Activated CD4-positive, alpha-beta T cell treated with anti-CD3 and anti-CD28 coated beads, Interleukin-2, amount 50 U/mL, for 24 hours (primary cell): ENCODE measurements at places on chromosomes 4 and X.
A peak's percentile ranks its signal among the peaks of the same experiment; 100 is the strongest.

- no peak for DNase-seq
Observed at GRCh38 chrX:13367950-13368349, 48.1 kb upstream of the ATXN3L start.

GRCh38 chrX:4182408-4182806 lies 469.0 kb upstream of the PRKX start:
- no peak for DNase-seq

- DNase-seq: no peak
Observed at GRCh38 chr4:139304920-139305319, 2.6 kb upstream of the NDUFC1 start.

DNA sequence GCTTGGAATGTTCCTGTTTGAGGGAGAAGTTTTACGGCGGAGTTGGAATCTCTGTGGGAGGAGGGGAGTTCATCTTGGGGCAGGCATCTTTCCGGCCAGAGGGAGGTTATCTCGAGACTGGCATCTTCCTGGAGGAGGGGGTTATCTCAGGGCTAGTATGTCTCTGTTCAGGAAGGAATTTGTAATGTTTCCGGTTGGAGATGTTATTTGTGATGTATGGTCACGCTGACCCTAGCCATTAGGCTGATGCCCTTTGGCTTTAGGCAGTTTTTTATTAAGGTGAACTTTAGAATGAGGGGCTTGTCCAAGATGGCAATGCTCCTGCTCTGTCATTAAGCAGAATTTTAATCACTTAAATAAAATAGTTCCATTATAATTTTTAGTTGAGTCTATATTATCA lies 449.7 kb downstream of the PCDH10 start:
- DNase-seq: no peak

GRCh38 chr4:139770361-139770760 lies 104.7 kb downstream of the MGST2 start:
- DNase-seq: no peak

- DNase-seq: no peak
Observed at GRCh38 chrX:38649674-38650647, 88.6 kb downstream of the TSPAN7 start.

GRCh38 chrX:135596495-135596894 lies 76.0 kb downstream of the INTS6L start:
- peak; percentile 17 for DNase-seq

- no peak for DNase-seq
Observed at GRCh38 chr4:111449657-111450056, 695.6 kb upstream of the FAM241A start.

- no peak for DNase-seq
Observed at GRCh38 chr4:125736057-125736456, 421.3 kb downstream of the FAT4 start.

GRCh38 chrX:21986596-21986995 lies 45.5 kb upstream of the PHEX start:
- DNase-seq: no peak

DNA sequence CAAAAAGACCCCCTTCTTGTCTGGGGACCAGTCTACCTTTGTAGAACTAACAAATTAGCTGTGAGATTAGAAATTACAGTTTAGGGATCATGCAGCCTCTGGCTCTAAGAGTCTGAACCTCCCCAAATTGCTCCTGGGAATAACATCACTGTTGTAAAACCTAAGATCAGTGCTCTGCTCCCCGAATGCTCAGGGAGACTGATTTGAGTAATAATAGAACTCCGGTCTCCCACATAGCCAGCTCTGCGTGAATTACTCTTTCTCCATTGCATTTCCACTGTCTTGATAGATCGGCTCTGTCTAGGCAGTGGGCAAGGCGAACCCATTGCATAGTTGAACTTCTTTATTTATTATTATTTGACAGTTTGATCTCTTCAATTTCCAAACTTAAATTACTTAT lies 160.8 kb upstream of the VCX3A start:
- no peak for DNase-seq

- DNase-seq: no peak
Observed at GRCh38 chr4:73885574-73886267, 16.5 kb downstream of the CXCL1 start.

DNA sequence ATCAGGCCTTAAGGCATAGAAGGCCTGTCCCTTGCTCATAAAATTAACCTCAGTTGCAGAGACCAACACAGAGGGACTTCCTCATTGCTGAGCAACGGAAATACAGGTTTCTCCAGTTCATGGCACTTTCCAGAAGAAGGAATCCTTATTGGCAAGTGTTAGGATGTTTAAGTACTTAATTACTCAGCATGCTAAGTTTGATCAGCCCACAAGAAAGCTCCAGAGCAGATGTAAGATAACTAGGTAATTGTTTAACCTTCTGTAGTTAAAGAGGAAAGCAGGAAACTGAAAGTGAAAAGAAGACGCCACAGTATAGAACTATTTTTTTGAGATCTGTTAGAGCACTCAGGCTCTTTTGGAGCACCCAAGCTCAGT lies 33.5 kb downstream of the SMS start:
- no peak for DNase-seq

DNA sequence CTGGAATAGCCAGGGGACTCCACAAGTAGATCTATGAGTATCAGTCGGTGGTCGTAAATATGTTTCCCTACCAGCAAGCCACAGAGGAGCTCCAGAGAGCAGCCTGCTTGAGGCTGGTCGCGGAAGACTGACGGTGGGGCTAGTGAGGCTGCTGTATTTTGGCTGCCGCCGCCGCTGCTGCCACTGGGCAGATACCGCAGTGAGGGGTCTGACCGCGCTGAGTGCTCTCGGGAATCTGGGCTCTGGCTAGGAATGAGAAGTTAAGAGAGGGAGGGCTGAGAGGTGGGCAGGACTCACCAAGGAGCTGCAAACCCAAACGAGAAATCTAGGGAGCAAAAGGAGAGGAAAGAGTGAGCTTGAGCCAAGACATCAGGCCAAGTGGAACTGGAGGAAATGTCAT lies at the start of gene EXOC1L:
Gene EXOC1L, plus strand, starts transcription at position 157 of the 400 bp plus-strand sequence. Its CDS starts 237 bp downstream, at position 394.
- peak; percentile 1 for DNase-seq

- no peak for DNase-seq
Observed at GRCh38 chr4:85587952-85588351, 113.0 kb downstream of the ARHGAP24 start.

DNA sequence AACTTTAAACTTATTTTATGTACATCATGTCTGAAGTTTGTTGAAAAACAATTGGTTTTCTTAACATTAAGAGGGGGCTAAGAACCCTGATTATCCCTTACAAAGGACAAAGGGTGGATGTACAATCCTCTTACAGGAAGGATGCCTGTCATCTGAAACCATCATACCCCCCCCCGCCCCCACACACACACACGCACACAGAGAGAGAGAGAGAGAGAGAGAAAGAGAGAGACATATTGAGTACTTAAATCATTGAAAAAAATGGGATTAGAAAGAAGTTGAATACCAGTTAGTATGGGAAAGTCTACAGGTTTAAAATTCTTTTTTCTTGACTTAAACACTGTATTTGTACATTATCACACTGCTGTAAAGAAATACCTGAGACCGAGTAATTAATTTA lies 10.9 kb upstream of the PGM2 start:
- no peak for DNase-seq

- no peak for DNase-seq
Observed at GRCh38 chr4:11719879-11720278, 291.2 kb upstream of the HS3ST1 start.

DNA sequence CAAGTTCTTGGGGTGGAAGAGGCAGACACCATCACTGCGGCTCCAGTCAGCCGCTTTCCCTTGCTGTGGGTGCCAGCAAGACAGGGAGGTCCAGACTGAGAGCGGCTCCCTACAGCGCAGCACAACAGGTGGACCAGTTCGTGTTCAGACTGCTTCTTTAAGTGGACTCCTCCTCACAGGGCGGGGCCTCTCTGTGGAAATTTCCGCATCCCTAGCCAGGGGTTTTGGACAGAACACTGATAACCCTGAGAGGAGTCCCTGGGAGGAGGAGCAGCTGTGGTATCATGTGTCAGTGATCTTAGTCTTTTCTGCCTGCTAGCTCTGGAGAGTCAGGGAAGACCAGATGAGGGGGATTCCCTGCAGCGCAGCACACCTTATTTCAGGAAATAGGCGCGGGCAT lies 48.5 kb downstream of the MAGEC2 start:
- no peak for DNase-seq

DNA sequence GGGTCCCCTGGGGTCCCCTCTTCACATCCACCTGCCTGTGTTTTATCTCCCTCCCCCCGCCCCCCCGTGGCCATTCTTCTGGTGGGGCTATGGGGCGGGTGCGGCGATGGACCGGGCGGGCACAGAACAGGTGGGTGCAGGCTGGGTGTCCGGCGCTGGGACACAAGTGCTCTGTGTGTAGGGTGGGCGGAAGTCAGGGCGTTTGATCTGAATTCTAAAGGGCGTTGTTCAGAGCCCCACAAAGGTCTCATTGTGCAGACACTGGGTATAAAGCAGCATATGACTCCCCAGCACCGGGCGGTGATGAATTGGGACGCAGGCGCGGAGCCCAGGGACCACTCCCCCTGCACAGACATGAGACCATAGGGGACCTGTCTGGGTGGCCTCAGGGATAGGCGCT lies at the start of gene GJB1:
Gene GJB1, plus strand, starts transcription at position 296 of the 400 bp plus-strand sequence. CDS start 484 bp downstream, outside the sequence.
- DNase-seq: no peak

DNA sequence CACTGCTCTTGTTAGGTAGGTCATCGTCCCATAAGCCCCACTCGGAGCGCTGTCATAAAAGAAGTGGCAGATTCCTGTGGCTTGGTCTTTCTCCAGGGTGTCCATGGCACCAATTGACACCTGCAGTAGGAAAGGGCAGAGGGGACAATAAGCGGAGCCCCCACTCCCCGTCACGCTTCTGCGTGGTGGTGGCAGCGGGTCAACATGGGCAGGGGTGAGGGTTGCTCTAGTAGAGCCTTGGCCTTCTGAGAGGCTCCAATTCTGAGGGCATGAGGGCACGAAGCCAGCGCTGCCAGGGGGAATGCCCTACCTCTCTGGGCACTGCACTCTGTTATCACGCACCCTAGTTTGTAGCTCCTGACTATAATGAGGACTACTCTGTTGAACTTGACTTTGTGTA lies 90.4 kb downstream of the PHKA2 start:
- DNase-seq: no peak

GRCh38 chr4:153081693-153082092 lies 122.5 kb upstream of the TRIM2 start:
- no peak for DNase-seq

- no peak for DNase-seq
Observed at GRCh38 chr4:54961357-54961975, 163.9 kb downstream of the KDR start.

- no peak for DNase-seq
Observed at GRCh38 chrX:20668550-20668949, 401.8 kb upstream of the RPS6KA3 start.

GRCh38 chrX:55638933-55639332 lies 15.7 kb downstream of the FOXR2 start:
- DNase-seq: no peak

- DNase-seq: no peak
Observed at GRCh38 chr4:36333303-36333877, 52.0 kb downstream of the DTHD1 start.

DNA sequence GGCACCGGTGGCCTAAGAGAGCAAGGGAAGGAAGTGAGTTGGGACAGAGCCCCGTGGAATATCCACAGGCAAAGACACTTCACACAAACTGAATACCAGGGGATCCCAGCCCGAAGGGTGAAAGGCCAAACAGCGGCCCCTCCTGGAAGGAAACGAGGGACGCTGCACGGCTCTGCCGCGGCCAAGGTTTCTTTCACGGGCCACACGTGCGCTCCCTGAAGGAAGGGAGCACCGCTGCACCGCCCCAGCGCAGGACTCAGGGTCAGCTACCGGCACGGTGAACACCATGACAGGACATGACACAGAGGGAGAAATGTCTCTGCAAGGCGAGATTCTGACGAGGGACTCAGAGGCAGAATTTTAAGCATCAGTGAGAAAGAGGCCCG lies 31.5 kb upstream of the GTPBP6 start:
- no peak for DNase-seq

DNA sequence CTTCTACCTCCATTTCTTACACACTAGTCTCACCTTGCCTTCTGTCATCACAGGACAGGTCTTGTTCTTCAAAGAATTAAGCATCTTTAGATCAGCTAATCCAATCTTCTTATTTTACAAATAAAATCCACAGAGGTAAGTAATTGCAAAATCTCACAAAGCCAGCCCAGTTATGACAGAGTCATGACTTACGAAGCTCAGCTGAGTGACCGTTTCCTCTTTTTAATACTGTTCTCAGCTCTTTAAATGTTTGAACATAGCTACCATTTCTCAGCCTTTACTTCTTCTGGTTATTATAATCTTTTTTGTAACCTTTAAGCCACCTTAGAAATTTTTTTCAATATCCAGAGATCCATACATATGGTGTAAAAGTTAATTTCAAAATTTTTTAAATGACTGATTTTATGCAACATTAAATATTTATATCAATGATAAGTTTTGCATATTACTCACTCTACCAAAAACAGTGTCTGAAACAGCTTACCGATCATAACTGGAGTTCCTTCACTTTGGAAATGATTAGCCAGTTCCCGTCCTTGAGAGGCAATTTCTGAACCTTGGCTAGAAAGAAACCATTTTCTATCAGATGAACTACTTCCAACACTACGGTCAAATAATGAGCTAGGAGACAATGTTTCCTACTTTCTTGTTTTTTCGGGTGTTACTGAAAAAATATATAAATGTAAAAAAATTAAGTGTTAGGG lies 8.8 kb downstream of the ANKRD37 start:
- no peak for DNase-seq

DNA sequence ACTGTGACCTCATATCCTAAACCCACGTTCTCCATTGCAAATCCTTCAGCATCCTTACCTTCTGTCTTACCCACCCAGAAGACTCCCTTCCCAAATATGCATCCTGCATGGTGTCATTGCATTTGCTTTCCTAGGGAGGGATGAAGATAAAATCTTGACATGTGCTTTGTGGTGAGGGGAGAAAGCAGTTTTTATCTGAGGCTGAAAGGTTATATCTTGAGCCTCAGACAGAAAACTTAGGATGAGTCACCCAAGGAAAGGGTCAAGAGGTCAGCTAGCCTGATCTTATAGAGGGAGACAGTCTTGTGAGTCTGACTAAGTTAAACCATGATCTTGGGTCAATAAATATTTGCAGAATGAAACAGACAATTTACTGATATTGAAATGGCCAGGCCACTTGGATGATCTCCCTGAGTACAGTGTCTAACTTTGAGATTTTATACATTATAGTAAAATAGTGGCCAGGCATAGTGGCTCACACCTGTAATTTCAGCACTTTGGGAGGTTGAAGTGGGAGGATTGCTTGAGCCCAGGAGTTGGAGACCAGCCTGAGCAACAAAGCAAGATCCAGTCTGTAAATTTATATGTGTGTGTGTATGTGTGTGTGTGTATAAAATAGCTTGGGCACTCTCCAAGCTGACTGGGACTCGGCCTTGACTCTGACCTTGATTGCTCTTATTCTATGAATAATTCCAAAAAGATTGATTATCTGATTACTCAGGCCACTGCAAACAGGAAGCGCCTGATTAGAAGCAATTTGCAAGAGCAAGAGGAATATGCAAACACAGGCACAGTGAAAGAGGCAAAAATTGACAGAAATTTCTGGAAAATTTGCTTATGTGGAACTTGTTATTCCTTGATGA lies 15.4 kb upstream of the FAM9C start:
- no peak for DNase-seq

GRCh38 chrX:43745938-43746721 lies 90.0 kb downstream of the MAOA start:
- no peak for DNase-seq

GRCh38 chrX:19760345-19760744 lies 127.1 kb downstream of the SH3KBP1 start:
- DNase-seq: no peak
